ENCODE measurements at places on chromosomes 5 and 9.

- peak; percentile 96 for ATAC-seq
Measured at GRCh38 chr5:139273572-139274289, 19.8 kb upstream of the MATR3 start.

DNA sequence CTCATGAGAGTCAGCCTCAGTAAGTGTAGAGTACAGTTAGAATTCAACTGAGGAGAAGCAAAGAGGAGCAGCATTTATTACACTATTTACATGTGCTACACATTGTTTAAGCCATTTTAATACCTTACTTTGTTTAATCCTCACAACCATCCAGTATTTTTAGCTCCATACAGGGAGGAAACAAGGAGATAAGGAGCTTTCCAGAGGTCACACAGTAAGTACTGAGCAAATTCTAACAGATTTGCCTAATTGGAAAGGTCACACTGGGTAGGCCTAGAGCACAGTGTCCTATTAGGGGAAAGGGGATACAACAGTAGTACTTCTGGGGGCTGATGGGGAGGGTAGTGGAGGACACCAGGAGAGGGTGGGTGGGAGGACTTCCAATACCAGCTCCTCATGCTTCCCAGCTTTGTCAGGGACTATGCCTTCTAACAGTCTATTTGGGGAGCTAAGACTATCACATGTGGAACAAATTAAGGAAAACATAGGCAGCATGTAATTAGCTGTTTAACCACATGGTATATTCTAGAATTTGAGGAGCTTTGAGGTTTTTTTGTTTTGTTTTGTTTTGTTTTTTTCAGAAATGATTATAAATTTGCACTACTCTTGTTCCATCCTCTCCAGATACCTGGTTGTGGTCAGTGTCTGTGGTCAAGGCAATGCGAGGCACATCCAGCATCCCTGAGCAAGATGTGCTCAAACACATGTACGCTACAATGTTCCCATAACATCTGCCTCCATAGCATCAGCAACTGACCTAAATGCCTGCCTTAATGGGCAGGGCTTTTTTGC lies 96.0 kb upstream of the SLC12A2 start:
- ATAC-seq = no peak

GRCh38 chr5:37831821-37832534 lies 7.9 kb downstream of the GDNF start:
- ATAC-seq = no peak

- ATAC-seq = no peak
Measured at GRCh38 chr5:132641241-132641723, 16.7 kb upstream of the IL13 start.

DNA sequence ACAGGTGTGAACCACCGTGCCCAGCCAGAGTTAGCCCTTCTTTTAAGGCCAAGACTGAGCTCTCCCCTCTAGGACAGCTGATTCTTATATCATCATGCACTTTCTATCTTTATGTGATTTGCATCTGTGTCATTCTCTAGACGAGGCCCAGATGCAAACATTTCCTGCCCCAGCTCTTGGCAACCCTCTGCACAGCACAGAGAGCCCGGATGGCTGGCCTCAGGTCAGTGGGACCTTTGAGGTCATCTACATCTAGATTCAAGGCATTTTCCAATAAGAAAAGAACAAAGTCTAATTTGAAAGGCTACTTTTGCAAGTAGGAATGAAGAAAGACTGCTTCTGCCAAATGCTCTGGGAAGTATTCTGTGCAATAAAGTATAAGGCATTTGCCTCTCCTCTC lies 109.0 kb upstream of the DAB2 start:
- no peak for ATAC-seq

DNA sequence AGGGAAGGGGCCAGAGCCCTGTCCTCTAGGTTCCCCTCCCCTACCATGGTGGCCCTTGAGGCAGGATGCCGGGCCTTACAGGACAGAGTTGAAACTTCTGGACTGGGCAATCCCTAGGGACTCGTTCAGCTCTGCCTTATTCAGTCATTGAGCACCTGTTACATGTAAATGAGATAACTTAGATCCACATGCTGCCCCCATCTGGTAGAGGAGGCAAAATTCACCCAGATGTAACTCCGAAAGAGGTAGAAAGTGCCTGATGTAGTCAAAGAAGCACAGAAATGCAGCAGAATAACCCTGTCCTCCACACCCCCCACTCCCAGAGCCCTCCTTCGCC lies 1.5 kb downstream of the GGTA1 start:
- ATAC-seq = peak; percentile 39

- ATAC-seq = no peak
Measured at GRCh38 chr9:138080979-138081378, 203.4 kb downstream of the CACNA1B start.

GRCh38 chr9:117434566-117434965 lies 19.7 kb upstream of the ASTN2 start:
- no peak for ATAC-seq

All from gastroesophageal sphincter (tissue), 4 donors.